ENCODE measurements at places on chromosomes 1 and 21.

DNA sequence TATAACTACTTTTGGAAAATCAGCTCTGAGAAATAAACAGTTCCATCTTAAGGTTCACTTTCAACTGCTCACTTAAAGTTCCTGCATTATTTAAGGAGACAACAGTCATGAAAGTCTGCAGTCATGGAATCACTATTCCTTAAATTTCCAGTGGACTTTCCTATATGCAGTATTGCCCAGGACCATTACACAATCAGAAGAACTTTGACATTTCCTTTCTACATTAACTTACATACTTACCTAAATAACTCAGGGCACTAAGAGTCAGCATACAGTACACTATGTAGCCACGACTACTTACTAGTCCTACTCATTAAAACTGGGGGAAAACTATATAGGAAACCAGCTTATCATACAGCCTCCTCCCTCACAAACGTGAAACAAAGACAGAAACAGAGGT is 220.1 kb downstream of the SLC45A1 start:
- DNase-seq, result no peak

DNA sequence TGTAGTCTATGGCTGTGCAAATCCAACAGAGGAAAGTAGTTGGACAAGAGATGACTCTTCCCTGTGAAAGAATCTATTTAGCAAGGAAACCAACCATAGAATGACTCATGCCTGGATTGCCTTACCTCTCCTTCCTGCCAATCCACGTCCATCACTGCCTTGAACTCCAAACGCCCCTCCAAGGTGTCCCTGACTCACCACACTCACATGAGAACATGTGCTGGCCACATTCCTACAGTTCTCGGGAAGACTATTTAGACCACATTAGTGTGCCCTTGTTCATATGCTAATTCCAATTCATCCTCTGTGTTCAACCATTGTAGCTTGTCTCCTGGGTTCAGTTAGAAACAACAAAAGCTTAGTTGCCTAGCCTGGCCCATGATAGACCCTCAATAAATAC is 157.3 kb downstream of the SLC30A10 start:
- no peak for DNase-seq

- no peak for DNase-seq
Observed at GRCh38 chr1:227228201-227228600, 90.1 kb downstream of the CDC42BPA start.

GRCh38 chr1:153567621-153568366 is 2.1 kb upstream of the S100A2 start:
- DNase-seq, result peak; percentile 13

DNA sequence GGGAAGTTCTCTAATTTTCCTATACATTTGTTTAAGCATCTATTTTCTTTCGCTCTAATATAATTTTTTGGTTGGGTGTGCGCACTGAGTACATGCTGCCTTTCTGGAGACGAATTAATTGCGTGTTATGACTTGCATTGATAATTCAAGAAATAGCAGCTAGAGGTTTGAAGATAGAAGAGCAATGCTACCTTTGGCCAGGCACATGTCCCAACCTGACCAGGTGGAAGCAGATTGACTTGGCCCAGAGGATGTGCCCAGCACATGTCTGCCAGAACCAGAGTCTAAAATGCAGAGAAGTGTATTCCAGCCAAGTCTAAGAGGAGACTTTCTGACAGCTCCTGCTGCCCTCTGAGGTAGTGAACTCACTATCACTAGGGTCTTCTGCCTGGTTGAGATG is 114.3 kb downstream of the SLC35F3 start:
- DNase-seq, result no peak

DNA sequence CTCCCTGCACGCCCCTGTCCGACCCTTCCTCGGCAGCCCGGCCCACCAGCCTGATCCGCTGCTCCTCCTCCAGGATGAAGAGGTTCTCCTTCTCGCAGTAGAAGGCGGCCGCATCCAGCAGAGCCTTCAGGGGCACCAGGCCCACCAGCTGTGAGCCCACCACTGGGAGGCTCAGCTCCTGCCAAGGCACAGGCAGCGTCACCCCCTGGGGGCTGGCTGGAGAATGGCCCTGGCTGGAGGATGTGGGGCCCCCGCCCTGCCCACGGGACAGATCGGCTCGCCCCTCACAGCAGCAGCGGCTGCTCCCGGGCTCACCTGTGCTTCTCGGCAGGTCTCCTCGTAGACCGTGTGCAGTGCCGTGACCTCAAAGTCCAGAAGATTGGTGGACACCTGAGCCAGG is 5.3 kb downstream of the FTCD start:
- no peak for DNase-seq

- DNase-seq, result no peak
Observed at GRCh38 chr1:43284065-43284464, 1.3 kb downstream of the C1orf210 start.

GRCh38 chr1:36693161-36693525 is 210.4 kb upstream of the CSF3R start:
- DNase-seq, result no peak

GRCh38 chr1:220966881-220967611 is 87.8 kb downstream of the HLX start:
- no peak for DNase-seq

- no peak for DNase-seq
Observed at GRCh38 chr1:155548706-155549105, 13.9 kb downstream of the ASH1L start.

DNA sequence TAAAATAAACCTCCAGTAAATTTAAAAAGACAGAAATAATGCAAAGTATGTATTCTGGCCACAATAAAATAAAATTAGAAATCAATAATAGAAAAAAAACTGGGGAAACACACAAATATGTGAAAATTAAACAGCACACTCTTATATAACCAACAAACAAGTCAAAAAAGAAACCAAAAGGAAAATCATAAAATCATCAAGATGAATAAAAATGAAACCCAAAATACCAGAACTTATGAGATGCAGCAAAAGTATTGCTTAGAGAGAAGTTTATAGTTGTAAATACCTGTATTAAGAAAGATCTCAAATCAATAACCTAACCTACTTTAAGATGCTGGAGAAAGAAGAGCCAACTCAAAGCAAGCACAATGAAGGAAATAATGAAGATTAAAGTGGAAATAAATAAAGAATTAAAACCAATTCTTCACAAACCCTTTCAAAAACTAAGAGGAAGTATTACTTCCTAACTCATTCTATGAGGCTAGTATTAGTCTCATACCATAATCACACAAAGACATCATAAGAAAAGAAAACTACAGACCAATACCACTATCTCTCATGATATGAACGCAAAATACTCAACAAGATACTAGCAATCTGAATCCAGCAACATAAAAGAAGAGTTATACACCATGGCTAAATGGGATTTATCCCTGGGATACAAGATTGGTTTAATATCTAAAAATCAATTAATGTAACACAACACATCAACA is 6.4 kb upstream of the KRTAP10-3 start:
- no peak for DNase-seq

- no peak for DNase-seq
Observed at GRCh38 chr1:116940814-116941599, 31.3 kb downstream of the PTGFRN start.

DNA sequence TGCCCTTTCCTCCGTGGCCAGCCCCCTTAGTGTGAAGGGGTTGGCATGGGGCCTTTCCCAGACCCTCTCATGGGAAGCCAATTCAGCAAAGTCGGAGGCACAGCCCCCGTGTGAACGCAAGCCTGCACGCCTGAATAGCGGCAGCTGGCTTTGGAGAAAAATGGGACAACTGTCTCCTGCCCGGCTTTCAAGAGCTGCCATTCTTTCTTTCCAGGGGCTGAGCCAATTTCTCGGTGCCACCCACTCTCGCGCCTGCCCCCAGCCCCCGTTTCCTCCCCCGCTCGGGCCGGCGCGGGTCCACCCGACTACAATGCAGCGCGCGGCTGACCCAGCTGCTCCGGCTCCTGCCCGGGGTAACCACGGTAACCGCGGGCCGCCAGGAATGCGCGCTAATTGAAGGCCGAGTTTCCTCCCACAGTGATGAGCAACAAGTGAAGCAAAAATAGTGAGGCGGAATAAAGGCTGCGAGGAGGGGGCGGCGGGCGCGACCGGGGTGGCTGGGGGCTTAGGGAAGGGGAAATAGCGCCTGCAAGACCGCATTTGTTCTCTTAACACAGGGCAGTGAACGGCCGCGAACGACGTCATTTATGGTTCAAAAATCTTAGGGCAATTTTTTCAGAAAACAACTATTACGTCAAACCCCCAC is 27.8 kb downstream of the ILDR2 start:
- DNase-seq, result no peak

GRCh38 chr1:26986658-26987057 is 6.8 kb upstream of the TRNP1 start:
- no peak for DNase-seq

- DNase-seq, result no peak
Observed at GRCh38 chr1:25889470-25889869, 14.0 kb upstream of the PAQR7 start.

GRCh38 chr21:19590044-19590443 is 1186.5 kb upstream of the TMPRSS15 start:
- no peak for DNase-seq

GRCh38 chr1:9426291-9426711 is 113.0 kb upstream of the SLC25A33 start:
- DNase-seq, result peak; percentile 60

DNA sequence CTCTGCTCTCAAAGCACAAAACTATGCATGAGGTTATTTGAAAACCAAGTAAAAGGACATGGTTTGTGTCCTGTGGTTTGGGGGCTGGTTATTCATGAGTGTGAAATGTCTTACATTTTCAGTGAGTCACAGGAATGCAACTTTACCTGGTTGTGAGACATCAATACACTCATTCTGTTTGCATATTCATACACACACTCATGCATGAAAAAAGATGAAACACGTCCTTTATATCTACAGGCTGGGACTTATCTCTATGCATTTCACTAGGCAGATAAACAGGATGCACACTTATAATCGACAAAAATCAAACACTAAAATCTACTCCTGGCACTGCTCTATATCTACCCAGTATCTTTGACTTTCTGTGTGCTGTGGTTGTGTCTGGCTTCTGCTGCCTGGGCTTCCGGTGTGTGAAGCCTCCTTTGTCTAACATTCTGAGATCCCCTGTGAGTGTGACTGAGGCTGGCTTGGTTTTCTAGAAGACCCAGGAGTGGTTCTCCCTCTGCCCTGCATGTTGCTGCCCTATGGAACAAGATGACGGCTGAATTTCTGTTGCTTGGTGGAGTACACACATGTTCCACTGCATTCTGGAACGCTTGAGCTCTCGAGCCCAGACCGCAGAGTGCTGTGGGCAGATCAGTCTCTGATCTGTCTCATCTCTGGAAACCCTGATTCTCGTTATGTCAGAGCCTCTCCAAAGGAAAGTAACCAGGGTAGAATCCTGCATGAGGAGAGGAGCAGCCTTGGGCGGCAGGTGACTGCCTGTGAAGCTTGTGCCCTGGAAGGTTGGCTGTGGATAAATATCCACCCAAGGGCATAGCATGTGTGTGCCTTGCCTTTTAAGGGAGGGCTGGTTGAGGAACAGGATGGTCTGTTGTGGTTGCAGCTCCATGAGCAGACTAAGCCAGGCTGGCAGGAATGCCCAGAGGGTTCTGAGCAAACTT is 19.7 kb upstream of the FASLG start:
- peak; percentile 73 for DNase-seq

GRCh38 chr1:36160949-36161485 is 5.1 kb downstream of the MAP7D1 start:
- DNase-seq, result no peak

DNA sequence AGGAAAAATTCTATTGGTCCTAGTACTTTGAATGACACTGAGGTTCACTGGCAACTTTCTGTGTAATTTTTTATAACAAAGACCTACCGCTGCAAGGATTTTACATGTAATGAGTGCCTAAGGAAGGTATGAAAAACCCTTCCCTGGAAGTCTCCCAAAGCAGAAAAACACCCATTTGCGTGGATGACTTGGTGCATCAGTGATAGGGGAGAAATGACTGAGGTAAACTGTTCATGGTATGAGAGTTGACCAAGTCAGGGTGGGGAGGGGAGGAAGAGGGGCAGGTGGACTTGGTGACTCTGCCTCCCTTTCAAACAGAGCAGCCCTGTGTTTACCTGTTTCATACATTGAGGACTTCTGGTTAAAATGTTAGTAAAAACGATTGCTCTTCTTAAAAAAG is 78.8 kb upstream of the IPO9 start:
- no peak for DNase-seq

Measured in activated CD4-positive, alpha-beta T cell treated with anti-CD3 and anti-CD28 coated beads, Interleukin-2, amount 50 U/mL, for 4 hours (primary cell).